ENCODE measurements at places on chromosomes 13 and 19.

DNA sequence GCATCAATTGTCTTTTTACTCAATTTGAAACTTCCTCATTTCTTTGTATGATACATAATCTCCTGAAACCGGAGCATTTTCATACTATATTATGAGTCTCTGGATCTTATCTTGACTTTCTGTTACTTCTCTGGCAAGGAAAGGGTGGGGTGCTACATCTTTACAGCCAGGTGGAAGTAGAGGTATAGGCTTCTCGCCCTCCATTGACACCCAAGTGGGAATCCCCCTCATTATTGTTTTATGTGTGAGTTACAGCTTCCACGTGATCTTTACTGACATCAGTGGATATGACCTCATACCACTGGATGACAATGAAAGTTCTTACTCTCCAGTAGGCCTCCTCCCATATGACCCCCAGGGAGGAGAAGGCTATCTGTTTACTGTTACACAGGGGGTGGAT lies 262.1 kb upstream of the DACH1 start:
- ATAC-seq = no peak

DNA sequence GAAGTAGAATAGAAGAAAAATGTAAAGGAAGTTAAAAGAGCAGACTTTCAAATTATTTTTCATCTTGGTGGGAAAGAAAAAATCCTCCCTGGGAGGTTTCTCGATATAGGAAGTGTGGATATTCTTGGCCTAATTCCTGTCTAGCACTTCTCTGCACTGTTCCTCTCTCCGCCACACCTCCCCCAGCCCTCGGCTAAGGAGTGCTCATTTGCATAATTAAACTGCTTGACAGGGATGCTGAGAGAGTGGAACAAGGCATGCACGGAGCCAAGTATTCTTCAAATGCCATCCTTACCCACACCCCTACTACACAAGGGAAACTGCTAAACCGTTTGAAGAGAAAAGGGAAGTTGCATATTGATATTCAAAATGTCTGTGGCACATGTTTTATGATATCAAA lies 511.0 kb upstream of the HTR2A start:
- ATAC-seq = no peak

- no peak for ATAC-seq
These were observed 42.6 kb upstream of the RNF113B start for GRCh38 chr13:98219685-98220084.

DNA sequence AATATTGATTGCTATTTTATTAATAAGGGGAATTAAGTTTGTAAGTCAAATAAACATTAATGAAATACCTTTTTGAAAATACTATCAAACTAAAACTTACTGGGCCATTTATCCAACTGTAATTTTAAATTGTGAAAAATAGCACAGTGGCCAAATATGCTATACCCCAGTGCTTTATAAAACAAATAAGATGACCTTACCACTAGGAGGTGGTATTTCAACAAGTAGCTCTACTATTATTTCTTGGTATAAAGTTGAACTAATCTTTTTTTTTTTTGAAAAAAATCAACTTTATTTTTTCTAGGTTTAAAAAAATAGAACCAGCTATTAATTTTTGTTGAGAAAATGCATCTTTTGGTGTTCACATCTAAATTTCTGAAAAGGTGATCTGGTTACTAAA lies 14.7 kb downstream of the LACC1 start:
- no peak for ATAC-seq
